Activated naive CD4-positive, alpha-beta T cell treated with anti-CD3 and anti-CD28 coated beads, Interleukin-2, amount 50 U/mL, for 16 hours (primary cell): ENCODE measurements at places on chromosomes 16 and 17.

- DNase-seq, result no peak
Observed at GRCh38 chr17:44543905-44544523, 13.3 kb upstream of the FZD2 start.

- DNase-seq, result no peak
Observed at GRCh38 chr17:65783845-65784334, 222.4 kb upstream of the AXIN2 start.

DNA sequence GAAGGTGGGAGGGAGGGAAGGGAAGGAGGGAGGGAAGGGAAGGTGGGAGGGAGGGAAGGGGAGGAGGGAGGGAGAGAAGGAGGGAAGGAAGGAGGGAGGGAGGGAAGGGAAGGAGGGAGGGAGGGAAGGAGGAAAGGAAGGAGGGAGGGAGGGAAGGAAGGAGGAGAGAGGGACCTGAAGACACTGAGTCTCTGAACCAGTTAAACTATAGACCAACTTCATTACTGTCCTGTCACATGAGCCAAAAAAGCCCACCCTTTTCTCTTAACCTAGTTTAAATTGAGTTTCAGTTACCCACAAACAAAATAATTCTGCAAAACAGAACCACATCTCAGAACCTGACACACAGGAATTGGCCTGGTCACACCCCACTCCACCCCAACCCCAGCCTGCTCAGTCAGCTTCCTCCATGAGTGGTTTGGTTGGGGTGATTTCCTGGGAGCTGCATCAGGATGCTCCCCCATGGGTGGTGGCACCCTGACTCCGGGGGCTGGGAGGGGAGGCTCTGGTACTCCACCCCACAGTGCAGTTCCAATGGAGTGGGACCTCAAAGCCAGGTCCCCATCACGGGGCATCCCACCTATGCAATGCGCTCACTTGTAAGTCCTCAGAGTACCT is 4.7 kb upstream of the PRR29 start:
- no peak for DNase-seq

DNA sequence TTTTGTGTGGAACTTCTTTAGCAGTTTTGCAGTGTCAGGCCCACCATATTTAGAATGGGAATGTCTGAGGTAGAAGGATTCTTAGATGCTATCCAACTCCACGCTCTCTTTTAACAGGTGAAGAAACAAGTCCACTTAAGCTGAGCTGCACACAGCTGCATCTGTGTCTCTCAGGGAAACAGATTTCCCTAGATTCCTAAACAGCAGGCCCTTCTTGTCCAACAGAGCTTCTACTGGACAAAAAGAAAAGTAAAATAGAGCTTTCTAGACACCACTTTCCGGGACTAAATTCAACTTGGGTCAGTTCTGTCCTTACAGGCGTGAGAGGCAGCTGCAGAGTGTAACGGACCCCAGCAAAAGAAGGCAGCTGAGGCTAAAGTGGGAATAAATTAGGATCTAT is 51.7 kb downstream of the SNX11 start:
- no peak for DNase-seq

DNA sequence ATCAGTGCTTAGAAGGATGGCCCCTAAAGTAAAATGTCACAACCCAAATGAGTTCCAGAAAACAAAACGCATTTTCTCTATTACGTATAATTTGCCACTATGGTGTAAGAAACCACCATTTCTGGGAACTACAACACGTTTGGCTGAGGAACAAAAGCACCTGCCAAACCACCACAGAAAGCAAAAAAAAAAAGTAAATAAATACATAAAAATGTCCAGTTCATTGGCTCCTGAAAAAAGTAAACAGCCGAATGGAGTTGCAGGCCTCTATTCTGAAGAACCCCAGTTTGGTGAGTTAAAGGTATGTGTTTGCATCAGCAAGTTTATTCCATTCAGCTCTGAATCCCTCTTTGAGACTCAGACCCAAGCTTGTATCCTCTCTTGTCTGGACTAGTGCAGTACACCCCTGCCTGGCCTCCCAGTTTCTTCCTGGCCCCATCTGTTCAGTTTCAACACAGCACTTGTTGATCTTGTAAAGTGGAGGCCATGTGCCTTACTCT is 36.9 kb downstream of the ERN1 start:
- no peak for DNase-seq

- peak; percentile 26 for DNase-seq
Observed at GRCh38 chr17:59154292-59154720, 680 bp downstream of the SKA2 start.

DNA sequence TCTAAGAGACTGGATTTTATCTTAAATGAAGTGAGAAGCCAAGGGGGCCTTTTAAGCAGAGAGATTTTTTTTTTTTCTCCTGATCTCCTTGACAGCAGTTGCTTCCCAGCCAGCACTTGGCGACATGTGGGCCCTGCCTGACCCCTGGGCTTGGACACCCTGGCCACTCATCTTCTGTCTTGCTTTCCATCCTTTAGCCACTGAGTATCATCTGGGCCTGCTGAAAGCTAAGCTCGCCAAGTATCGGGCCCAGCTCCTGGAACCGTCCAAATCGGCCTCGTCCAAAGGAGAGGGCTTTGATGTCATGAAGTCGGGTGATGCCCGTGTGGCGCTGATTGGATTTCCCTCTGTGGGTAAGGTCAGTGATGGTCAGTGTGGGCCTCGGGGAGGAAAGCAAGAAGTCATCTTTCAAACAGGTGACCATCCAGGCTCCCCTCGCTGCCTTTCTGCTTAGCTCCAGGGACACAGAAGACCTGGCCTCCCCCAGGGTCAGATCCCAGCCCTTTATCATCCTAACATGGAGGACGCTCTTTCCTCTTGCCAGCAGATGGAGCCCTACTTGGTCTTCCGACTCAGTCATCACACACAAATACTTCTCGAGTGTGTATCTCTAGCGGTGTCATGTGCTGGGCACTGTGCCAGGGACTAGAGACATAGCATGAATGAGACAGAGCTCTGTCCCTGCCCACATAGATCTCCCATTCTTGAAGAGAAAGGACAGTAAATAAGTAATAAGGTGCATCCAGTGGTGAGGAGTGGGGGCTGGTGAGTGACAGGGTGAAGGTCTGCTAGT is 6.1 kb downstream of the DRG2 start:
- DNase-seq, result no peak

GRCh38 chr17:49967205-49967604 is 1.8 kb upstream of the DLX4 start:
- no peak for DNase-seq

- no peak for DNase-seq
Observed at GRCh38 chr16:4283939-4284338, 11.1 kb upstream of the TFAP4 start.

DNA sequence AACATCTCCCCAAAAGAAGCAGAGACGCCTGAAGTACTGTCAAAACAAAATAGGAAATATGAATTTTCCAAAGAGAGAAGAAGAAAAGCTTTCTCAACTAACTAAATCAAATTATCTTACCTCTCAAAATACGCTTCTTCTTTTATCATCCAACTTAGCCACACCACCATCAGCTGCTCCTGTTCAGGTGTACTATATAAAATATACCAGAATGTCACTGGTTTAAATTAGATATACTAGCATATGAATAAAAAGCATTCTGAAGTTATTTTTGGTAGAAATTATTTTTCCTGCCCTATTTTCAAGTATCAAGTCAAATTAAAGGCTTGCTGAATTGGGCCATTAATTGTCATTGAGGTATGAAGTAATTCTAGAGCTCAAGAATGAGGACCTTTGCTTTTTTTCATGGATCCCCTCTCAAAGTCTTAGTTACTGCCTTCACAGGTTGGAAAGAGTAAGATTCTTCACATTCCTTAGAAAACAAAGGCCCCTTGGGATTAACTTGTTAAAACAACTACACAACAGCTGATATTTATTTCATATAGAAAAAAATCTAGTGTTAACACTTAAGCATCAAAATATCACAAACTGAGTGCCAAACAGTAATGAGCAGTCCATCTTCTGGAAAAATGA is 30.1 kb downstream of the INTS2 start:
- no peak for DNase-seq

DNA sequence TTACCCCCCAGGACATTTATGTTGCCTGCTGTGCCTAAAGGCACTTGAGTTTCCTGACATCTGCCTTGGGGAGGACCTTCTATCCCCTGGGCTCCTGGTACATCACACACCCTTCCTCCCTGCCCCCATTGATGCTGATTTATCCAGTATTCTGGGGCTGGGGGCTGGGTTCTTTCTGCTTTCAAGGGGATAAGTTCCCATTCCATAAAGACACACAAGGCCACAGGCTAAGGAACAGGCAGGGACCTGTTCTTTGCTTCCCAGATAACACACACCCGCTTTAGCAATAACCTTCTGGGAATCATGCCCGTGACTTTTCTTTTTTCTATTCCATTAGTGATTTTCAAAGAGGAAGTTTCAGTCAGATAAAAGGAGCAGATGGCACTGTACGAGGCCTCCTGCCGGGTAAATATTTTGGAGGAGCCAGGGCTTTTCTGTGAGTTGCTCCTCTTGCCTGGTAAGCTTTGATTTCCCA is 30.6 kb downstream of the CHD9 start:
- DNase-seq, result no peak

DNA sequence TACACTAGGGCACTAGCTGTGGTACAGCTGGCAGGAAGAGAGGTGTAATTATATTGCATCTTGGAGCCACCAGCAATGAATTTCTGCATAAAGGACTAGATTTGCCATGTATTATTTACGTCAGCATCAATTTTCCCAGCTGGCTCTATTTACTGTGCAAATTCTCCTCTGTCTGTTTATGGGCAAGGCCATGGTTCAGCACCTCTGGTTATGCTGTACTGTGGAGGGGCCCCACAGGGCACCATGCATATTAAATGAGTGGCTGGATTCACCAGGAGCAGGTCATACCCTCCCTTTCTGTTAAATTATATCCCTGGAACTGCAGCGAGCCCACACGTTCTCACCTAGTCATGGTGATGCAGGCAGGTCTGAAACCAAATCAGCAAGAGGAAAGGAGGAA is 19.8 kb downstream of the RAD51D start:
- no peak for DNase-seq

GRCh38 chr17:10633738-10634379 is 23.2 kb downstream of the MYH3 start:
- no peak for DNase-seq

DNA sequence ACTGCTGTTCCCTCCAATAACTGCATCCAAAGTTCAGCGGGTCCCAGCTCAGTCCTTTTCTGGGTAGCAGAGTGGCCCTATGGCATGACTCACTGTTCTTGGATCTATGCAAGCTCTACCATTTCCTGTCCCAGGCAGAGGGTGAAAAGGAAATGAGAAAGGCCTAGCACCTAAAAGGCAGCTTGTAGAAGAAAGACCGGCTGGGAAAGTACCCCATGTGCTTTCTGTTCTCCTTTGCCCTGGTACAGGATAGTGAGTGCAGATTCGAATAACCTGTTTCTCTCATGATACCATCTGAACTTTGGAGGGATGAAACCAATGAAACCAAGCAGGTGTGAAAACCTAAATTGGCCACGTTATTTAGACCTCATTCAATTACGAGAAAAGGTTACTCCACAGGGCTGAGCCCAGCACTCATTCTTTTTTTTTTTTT is 12.7 kb upstream of the HASPIN start:
- peak; percentile 67 for DNase-seq

- no peak for DNase-seq
Observed at GRCh38 chr17:38341035-38341721, 2.6 kb downstream of the GPR179 start.

- DNase-seq, result no peak
Observed at GRCh38 chr17:76394166-76394565, 9.8 kb downstream of the SPHK1 start.

GRCh38 chr17:62852195-62852594 is 44.1 kb upstream of the MARCHF10 start:
- DNase-seq, result no peak

DNA sequence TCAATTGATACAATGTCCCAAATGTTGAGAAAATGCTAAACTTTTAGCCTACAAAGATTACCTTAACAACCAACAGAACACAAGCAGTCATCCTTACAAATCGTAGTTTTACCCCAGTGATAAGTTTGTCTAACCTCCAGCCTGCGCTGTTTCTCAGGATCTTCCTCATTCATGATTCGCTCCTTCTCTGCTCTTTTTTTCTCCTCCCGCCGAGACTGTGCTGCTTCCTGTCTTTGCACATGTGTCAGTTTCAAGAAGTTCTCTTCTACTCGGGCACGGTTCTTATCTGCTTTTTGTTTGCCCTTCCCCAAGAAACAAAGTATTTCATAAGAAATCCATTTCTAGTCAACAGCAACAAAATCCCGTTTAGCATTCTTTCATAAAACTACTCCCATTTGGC is 10.2 kb upstream of the STRADA start:
- DNase-seq, result no peak

GRCh38 chr17:37478187-37478586 is 11.5 kb upstream of the DUSP14 start:
- DNase-seq, result no peak

GRCh38 chr17:38425744-38426143 is 2.5 kb upstream of the ARHGAP23 start:
- DNase-seq, result no peak

DNA sequence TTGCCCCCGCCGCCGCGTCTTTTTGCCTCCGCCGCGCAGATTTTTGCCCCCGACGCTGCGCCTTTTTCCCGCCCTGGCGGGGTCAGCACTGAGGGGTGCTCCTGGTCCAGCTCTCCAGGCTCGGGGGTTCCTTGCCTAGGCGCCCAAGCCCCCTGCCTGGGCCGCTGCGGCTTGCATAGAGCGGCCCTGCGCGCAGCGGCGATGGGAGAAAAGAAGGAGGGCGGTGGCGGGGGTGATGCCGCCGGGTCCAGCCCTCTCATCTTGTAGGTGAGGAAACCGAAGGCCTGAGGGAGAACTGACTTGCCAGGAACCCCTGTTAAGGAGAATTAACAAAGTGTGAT is 330.8 kb upstream of the WSB1 start:
- DNase-seq, result no peak

DNA sequence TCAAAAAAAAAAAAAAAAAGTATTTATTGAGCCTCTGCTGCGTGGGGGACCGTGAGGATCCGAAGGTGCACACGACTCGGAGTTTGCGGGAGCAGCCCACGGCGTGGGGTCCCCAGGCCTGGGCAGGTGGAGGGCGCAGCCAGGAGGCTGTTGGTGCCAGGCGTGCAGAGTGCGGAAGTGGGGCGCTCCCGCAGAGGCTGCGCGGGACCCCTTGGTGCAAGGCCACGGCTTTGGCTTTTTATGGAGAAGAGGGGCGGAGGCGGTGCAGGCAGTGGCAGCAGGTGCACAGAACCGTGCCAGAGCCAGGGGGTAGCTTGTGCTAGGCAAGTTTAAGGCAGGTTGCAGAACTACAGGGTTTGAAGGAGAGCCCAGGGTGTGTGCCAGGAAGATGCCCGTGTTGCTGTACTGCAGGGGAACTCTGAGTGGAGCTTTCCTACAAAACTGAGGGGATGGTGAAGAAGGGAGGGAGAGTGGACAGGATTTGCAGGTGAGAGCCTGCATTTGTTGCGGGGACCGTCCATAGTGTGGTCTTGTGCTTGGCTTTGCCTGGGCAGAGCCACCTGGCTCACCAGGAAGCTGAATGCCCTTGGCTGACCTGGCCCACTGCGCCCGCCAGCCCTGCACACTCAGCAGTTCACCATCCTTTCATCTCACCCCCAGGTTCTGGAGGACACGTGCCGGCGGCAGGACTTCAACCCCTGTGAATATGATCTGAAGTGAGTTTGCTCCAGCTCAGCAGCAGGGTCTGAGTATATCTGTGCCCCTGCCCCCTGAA is 1.3 kb downstream of the ASPSCR1 start:
- no peak for DNase-seq

GRCh38 chr17:81345228-81346089 is 49.8 kb upstream of the BAHCC1 start:
- DNase-seq, result peak; percentile 54
